Omental fat pad (tissue), 4 donors: ENCODE measurements at places on chromosomes 7 and 10.

- DNase-seq = no peak
Measured at GRCh38 chr10:75083972-75084833, 27.3 kb upstream of the SAMD8 start.

GRCh38 chr10:81872206-81872862 lies 2.7 kb upstream of the NRG3 start:
- no peak for DNase-seq

DNA sequence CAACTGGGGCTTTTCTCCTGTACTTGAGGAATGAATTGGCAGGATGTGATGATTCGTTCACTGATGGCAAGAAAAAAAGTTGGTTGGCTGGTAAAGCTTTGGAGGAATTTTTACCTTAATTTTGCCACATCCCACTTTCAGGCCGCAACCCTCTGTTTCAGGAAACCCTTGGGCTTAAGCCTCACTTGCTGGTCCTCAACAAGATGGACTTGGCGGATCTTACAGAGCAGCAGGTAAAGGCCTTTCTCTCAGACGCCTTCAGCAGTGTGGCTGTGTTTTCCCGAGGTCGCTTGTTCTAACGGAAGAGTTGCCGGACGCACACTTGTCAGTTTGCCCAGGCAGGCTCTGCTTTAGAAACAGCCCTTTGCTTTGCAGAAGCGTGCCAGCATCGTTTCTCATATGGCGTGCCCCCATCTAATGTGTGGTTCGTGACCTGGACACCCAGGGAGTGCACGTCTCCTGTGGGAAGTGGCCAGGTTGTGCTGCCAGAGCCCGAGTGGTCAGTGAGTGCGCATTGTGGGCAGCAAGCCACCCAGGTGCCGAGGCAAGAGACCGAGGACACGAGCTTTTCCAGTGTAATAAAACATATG lies 2.2 kb downstream of the MTG1 start:
- DNase-seq = no peak

GRCh38 chr7:25117226-25118047 lies 7.6 kb downstream of the CYCS start:
- no peak for DNase-seq

DNA sequence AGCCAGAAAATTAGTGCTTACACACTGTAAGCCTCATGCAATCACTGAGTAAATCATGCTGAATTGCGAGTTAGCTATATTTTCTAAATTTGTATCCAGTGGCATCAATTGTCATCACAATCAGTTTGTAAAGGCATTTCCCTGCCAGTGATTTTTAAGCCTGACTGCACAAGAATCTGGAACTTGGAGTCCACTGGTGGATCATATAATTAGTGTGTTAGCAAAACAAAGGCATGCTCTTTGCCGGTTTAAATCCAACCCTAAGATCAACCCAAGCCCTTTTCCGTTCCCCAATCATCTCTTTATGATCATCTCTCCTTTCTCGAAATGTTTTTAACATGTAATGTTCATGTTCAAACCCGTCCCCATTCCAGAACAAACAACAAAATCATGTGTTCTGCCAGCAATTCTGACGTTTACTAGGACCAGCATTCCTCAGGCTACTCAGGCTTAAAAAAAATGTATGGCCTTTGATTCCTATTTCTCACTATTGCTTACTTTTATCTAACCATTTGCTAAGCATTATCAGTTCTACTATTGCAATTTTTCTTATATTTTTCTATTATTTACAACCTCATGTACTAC lies 649.2 kb downstream of the SORCS1 start:
- DNase-seq = no peak

GRCh38 chr10:123166618-123167017 lies 12.4 kb downstream of the BUB3 start:
- no peak for DNase-seq

DNA sequence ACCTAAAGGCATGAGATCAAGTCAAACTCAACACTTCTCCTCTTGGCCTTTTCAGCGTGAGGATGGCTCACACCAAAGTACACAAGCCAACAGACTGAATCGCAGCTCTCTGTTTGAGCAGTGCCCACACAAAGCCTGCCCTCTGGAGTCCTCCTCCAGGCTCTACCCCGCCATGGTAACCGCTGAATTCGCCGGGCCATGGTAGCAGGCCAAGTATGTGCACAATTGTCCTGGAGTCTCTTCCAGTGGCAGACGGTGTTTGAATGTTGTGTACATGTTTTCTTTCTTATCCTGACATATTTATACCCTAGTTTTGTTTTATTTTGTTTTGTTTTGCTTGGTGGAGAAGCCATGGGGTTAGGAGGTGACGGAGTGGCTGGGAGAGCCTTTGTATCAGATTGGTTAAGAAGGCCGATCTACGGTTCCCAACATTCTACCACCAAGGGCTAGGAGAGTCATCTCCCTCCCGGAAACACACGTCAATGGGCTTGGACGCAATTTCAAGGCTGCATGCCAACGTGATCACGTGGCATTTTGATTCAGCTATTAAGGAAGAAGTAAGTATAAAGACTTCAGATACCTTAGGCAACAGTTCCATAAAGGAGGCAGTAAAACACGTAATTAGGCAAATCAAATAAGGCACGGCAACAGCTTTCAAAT lies 12.1 kb upstream of the SHH start:
- no peak for DNase-seq
